ENCODE measurements at places on chromosomes 6 and 20.
A peak's percentile ranks its signal among the peaks of the same experiment; 100 is the strongest.

- no peak for DNase-seq
These were observed 80.3 kb downstream of the ZDHHC14 start for GRCh38 chr6:157461000-157461915.

GRCh38 chr20:41373251-41373783 lies 6.7 kb upstream of the EMILIN3 start:
- no peak for DNase-seq

DNA sequence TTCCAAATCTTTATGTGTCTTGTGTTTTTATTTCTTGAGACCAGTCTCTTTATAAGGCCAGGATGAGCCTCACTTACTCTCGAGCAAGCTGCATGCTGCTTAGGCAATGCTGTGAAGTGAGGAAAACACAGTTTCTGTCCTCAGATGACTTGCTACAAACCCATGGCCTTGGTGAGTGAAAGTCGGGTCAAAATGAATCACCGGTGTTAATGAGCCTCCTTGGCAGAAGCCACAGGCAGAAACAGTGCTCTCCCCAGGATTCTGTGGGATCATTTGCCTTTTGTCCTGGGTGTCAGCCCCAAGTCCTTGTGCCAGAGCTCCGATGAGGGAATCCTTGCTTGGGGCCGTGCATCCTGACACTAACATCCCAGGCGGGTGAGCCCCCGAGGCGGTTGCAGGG lies 482.5 kb downstream of the QKI start:
- DNase-seq, result no peak

DNA sequence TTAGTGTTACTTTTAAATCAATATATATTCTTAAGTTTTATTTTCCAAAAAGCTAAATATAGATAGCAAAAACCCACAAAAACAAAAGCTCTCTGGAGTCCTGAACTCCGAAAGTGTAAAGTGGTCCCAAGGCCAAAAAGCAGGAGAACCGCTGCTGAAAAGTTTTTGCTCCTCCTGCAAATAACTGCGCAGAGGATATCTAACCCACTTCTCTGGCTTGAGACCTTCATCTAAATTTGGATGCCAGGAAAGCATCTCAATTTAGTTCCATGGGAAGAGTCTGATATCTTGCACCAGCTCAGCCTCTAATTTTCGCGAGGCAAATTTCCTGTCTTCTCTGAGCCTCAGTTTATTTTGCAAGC lies 523 bp downstream of the MRPS10 start:
- peak; percentile 60 for DNase-seq

DNA sequence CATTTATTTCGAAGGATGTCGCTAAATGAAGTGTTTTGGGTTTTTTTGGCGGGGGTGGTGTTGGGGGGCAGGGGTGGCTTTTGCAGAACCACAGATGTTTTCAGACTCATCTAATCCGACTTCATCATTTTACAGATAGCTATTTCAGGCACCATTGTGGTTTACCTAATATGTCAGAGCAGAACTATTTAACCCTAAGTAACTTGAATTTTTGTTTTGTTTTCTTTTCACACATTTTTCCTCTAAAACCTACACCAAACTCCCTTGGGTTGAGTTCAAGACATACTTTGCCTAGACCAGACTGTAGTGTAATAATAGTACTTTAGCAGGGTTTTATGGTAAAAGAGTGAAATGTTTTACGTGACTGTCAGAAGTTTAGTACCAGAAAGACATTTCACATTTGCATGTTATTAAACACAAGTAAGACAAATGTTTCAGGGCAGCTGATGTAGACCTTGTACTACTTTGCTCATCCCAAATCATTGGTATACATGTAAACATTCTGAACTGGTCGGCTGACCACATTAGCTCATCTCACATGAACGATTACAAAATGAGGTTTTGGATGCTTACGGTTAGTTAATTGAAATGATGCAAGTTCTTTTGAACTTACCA lies 37.7 kb downstream of the MAP3K4 start:
- DNase-seq, result no peak

DNA sequence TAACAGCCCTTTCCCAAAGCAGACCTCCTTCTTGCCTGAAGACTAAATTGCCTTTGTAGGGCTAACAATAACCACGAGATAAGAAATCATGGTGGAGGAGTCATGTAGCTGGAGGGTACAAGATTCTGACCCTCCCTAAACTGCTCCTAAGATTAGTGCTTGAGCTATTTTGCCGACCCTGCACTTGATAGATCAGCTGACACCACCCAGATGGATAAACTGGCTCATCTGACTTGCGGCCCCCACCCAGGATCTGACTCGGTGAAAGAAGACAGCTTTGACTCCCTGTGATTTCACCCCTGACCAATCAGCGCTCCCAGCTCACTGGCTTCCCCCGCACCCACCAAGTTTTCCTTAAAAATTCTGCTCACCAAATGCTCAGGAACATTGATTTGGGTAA lies 57.6 kb upstream of the UNC93A start:
- no peak for DNase-seq

DNA sequence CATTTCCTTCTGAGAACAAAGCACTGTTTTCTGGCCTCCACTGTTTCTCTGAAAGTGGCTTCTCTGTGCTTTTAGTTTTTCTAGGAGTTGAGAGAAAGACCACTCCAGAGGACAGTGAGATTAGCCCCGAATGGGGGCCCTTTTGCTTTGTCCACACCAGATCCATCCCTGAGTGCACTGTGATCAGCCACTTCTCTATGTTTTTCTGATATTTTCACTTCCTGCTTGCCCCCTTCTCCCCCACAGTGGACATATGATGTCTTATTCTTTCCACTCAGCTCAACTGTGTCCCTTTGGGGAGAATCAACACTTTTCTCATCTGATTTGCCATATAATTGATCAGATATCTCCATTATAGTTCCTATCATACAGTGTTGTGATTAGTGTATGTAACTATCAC lies 35.6 kb upstream of the HIVEP1 start:
- no peak for DNase-seq

DNA sequence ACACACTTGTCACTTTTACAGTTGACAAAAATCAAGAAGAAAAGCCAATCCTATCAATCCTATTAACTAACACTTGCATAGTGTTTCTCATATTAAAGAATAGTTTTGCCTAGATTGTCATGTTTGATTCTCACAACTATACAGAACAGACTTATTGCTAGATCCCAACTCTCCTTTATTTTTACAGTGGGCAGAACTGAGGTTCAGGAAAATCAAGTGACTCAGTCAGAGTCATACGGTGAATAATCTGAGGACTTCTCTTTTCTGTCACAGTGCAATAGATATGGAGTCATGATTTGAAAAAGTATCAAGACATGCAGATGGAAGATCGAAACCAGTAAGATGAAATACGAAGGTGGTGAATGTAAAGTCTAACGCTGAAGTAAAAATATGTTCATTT lies 195.1 kb upstream of the CITED2 start:
- DNase-seq, result peak; percentile 53

DNA sequence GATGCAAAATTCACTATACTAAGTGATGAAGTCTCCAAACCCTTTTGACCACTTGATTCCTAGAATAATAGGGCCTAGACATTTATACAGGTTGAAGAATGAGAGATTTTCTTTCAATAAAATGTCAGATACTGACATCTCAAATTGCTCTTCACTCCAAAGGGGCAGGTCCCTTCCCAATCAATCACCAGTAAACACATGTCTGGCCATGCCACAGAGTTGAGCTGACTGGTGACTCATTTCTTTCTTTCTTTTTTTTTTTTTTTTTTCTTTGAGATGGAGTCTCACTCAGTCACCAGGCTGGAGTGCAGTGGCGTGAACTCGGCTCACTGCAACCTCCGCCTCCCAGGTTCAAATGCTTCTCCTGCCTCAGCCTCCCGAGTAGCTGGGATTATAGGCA lies 388.6 kb upstream of the BTBD3 start:
- no peak for DNase-seq

GRCh38 chr6:15871276-15871675 lies 208.4 kb upstream of the DTNBP1 start:
- no peak for DNase-seq

DNA sequence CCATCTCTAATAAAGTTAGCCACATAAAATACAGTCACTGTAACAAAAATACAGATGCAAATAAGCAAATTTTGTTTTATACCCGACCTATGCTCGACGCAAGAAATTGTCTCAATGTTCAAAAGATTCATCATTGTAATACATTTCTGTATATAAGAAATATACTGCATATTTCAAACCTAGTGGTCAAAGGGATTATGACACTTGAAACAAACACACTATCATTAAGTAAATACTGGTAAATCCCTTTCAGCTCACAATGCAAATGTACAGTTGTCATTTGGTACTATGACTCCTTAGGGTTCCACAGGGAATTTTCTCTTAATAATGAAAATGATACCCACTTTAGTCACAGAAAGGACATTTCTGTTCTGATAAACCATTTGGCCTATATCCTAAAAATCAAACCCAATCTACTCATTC lies 2.2 kb downstream of the HIVEP2 start:
- peak; percentile 77 for DNase-seq
